Fibroblast of skin of right biceps (primary cell): ENCODE measurements at places on chromosomes 11 and 22.

- DNase-seq, result no peak
Measured at GRCh38 chr11:38867338-38867737, 2269.3 kb upstream of the RAG2 start.

GRCh38 chr11:69489031-69489745 is 7.7 kb downstream of the LINC01488 start:
- DNase-seq, result no peak

GRCh38 chr11:118658429-118659313 is 20.8 kb downstream of the TREH start:
- peak; percentile 17 for DNase-seq

DNA sequence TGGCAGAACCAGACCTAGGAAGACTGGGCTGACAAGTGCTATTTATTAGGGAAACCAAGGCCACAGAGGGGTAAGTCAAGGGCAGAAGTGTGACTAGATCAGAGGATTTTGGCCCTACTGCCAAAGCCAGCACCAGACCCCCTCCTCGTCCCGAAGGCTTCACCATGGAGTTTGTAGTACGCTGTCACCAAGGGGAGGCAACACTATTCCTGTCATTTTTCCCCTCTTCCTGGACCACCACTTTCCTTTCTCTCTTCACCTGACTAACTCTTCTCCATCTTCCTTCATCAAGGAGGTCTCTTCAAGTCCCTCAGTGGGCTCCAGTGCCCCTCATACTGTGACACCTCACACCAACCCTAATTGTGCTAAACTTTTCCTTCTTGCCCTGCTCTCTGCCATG is 34.9 kb downstream of the MN1 start:
- DNase-seq, result no peak

DNA sequence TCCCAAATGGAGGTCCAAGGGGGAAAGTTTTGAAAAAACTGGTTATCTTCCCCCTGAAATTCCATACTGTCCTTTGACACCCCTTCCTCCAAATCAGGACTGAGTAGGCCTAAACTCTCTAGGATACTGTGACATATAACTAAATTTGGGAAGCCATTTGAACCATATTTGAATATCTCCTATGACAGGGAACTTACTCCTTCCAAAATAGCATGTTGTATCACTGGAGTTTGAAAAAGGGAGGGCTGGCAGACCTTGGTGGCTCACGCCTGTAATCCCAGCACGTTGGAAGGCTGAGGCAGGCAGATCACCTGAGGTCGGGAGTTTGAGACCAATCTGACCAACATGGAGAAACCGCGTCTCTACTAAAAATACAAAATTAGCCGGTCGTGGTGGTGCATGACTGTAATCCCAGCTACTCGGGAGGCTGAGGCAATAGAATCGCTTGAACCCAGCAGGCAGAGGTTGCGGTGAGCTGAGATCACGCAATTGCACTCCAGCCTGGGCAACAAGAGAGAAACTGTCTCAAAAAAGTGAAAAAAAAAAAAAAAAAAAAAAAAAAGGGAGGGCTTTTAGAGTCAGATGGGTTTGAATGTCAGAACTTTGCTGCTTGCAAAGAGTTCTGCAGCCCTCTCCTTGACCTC is 42.4 kb downstream of the PIK3C2A start:
- no peak for DNase-seq

- peak; percentile 72 for DNase-seq
Measured at GRCh38 chr11:4072668-4073285, 21.8 kb upstream of the RRM1 start.

DNA sequence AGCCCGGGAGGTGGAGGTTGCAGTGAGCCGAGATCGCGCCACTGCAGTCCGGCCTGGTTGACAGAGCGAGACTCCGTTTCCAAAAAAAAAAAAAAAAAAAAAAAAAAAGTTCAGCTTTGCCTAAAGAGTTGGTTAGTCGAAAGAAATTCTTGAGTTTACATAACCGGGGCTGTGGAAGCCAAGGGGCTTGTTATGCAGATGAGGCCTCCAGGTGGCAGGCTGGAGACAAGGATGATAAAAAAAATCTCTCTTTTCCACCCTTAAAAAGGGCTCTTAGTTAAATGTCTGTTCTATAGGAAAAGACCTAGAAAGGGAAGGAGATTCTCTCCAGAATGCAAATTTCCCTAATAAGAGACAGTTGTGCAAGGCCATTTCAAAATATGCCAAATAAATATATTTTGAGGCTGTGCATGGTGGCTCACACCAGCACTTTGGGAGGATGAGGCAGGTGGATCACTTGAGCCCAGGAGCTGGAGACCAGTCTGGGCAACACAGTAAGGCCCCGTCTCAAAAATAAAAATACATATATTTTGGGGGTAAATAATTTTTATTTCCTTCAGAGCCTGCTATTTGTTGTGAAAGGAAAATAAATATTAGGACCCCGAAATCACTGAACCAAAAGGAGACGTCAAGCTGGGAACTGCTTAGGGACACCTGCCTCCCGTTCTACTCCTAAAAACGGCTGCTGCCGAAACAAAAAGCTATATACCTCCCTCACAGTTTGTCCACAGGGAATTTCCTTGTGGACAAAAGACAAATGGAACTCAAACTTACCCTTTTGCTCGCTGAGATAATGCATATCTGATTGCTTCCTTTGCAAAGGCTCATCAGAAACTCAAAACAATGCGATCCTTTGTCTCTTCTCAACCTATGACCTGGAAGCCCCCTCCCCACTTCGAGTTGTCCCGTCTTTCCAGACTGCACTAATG is 2.4 kb upstream of the IFITM2 start:
- DNase-seq, result peak; percentile 76

DNA sequence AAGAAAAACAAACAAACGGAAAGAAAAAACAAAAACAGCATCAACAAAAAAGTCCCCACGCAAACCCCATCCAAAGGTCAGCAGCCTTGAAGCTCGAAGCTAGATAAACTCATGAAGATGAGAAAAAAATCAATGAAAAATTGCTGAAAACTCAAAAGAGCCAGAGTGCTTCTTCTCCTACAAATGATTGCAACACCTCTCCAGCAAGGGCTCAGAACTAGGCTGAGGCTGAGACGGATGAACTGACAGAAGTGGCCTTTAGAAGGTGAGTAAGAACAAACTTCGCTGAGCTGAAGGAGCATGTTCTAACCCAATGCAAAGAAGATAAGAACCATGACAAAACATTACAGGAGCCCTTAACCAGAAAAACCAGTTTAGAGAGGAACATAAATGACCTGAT is 18.4 kb upstream of the FTH1 start:
- DNase-seq, result no peak

DNA sequence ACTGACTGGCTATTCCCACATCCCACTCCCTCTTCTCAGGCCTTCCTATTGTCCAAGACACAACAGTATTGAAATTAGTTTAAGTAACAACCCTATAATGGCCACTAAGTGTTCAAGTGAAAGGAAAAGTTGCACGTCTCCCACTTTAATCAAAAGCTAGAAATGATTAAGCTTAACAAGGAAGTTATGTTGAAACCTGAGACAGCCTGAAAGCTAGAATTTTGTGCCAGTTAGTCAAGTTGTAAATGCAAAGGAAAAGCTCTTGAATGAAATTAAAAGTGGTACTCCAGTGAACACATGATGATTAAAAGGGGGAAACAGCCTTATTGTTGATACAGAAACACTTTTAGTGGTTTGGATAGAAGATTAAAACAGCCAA is 332.7 kb downstream of the CASP12 start:
- DNase-seq, result no peak

DNA sequence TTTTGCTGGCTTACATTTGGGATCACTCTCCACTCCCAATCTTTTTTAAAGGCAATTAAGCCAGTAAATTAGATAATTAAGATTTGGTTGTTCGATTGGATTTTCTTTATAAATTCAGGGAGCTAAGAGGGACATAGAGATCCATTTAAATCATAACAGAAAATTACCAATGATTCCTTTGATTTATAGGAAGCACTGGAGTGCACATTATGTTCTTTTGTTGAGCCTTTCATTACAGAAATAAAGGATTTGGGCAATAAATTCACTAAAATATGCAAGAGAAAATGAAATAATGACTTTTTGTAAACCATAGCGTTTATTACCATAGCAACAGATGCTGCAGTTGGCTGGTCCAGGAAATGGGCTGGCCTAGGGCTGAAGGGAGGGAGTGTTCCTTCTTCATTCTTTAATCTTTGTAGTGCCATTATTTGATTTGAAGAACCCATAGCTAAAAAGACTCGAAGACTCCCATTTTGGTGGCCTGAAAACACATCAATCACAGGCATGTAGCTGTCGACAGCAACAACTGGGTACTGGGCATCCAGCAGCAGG is 73.0 kb downstream of the C2CD3 start:
- peak; percentile 14 for DNase-seq

DNA sequence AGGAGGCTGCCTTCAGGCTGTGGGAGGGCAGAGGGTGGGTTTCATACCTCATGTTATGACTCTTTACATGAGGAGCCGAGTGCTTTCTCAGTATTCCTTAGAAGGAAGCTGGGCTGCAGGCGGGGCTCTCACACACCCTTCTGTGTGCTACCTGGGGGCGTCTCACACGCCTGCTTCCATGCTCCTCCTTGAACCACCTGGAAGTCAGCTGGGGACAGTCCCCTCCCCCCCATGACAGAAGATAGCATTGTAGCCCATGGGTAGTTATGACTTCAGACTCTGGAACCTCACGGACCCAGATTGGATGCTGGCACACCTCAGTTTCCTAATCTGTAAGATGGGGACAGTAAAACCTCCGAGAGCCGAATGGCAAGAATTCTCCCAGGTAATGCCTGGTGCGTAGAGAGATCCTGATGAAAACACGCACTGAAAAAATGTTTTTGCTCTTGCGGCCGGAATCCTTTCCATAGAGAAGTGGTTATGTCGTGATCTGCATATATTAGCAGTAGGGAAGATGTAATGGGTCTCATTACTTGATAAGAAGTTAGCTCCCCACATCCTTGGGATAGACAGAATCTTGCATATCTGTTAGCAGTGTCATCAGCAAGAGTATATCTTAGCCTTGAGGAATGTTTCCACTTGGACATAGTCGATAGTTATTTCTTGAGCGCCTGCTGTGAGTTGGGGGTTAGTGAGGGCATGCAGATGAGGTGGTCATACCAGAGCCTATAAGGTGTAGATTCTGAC is 4.9 kb downstream of the DAGLA start:
- DNase-seq, result peak; percentile 34

DNA sequence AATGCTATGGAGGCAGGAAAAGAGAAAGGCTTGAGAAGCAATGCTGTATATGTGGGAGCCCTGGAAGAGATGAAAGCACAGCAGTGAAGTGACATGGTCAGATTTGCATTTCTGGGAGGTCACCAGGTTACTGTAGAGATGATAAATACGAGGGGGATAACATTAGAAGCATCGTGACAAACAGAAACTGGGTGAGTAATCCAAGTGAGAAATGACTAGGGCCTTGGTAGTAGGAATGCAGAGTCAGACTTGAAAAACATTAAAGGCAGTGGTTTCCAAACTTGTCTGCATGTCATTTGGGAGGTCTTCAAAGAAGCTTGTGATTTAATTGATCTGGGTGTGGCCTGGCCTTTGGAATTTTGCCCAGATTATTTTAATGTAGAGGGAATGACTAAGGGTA is 43.9 kb downstream of the CCDC34 start:
- peak; percentile 94 for DNase-seq

DNA sequence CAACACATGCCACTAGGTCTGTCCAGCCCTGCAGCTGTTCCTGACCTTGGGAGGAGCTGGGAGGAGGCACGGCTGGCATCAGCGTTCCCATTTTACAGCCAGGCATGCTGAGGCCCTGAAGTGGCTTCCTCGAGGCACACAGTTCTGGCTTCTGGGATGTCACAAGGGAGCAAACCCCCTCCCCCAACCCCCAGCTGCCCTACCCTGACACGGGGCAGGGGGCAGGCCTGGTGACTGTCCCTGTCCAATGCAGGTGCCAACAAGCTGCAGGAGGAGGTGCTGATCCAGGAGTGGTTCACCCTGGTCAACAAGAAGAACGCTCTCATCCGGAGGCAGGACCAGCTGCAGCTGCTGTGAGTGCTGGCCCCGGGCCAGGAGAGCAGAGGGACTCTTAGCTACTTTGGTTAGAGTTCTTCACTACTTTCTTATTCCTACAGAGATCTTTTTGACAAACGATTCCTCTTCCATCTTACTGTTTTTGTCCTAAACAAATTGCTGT is 5.3 kb downstream of the KCNK7 start:
- no peak for DNase-seq

- peak; percentile 53 for DNase-seq
Measured at GRCh38 chr11:76208438-76209374, 2.4 kb upstream of the WNT11 start.

DNA sequence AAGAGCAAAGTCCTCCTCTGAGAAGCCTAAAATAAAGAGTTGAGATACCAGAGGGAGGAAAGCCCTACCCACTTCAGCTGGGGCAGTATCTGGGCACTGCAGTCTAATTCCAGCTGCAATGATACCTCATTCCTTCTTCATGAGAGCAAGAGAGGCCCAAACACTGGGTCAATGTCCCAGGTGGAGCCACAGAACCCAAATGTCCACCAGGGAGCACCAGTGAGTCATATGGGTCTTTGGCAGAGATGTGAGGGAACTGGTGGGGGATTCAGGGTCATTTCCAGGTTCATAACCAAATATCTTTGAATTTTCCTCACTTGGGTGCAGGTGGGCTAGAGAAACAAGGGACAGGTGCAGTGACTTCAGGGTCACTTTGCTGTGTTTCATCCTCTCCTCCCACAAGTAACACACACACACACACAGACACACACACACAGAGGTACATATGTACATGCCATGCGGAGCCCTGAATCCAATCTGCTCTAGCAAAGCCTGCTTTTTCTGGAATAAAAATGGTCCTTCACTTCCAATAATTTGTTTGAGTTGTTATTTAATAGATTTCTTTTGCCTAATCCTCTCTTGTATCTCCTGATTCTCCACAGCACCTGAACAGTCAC is 585.4 kb downstream of the SOX6 start:
- DNase-seq, result peak; percentile 37

DNA sequence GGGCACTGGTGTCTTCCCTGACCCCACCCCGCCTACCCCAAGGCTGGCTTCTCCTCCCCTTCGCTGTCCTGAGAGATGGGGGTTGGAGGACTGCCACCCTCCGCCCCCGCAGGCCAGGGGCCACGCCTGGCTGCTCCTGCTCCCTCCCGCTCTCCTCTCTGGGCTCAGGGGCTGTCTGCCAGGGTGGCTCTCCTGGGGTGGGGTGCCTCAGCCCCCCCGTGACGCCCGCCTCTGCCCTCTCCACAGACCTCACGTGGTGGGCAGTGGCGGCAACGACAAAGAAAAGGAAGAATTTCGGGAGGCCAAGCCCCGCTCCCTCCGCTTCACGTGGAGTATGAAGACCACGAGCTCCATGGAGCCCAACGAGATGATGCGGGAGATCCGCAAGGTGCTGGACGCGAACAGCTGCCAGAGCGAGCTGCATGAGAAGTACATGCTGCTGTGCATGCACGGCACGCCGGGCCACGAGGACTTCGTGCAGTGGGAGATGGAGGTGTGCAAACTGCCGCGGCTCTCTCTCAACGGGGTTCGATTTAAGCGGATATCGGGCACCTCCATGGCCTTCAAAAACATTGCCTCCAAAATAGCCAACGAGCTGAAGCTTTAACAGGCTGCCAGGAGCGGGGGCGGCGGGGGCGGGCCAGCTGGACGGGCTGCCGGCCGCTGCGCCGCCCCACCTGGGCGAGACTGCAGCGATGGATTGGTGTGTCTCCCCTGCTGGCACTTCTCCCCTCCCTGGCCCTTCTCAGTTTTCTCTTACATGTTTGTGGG is 8.1 kb downstream of the RCOR2 start:
- DNase-seq, result no peak

- DNase-seq, result no peak
Measured at GRCh38 chr11:70732023-70732880, 333.9 kb downstream of the CTTN start.
